ENCODE measurements at places on chromosomes 13 and 19.

- DNase-seq: no peak
Observed at GRCh38 chr13:106350208-106350607, 185.3 kb downstream of the EFNB2 start.

DNA sequence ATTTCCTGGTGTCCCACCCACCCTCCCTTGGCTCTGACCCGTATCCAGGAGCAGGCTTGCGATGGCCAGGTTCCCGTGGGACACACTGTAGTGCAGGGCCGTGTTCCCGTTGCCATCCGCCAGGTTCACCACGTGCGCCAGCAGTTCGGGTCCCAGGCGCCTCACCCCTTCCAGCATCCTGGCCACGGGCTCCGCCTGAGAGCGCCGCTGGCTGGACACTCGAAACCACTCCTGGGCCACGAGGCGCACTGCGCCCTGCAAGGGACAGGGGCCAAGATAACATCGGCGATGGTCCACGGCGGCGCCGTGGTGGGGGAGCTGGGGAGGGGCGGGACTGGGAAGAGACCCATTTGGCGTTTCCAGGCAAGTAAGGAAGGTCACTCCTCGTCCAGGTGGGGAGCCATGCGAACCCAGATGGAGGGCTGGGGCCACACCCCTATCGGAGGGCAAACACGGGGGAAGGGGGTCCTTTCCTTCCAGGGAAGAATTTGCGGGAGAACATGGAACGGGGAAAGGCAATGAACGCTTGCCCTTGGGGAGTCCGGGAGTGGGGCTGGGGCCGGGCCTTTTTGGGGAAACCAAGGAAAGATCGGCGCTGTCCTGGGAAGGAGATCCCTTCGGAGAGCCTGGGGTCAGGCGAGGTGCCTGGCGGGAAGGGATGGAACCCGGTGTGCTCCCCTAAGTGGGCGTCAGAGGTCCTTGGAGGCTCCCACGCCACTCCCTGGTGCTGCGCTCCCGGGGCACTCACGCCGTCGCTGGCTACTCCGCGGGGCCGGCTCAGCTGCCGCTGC, 9.9 kb downstream of the KANK3 start:
- no peak for DNase-seq

DNA sequence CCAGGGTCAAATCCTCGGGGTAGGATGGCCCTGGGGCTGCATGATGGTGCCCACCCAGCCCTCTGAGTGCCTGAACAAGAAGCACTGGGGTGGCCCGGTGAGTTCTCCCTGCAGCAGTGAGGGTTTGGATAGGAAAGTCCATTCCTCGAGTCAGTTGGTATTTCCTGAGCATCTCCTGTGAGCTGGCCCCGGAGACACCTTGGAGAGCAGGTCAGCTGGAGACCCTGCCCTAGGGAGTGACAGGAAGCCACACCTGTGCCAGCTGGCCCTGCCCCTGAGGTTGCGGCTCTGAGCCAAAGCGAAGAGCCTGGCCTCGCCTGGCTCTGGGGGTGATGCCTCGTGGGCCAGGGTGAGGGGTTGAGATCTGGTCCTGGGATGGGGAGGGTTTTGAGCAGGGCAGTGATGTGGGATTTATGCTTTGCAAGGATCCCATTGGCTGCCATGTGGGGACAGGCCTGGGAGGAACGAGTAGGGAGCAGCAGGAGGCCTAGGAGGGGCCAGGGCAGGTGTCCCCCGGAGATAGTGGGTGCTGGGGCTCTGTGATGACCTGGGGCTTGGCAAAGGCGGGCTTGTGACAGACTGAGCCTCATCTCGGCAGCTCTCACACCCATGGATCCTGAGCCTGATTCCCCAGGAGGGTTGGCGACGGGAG, 16.0 kb downstream of the CRTC1 start:
- DNase-seq: no peak

GRCh38 chr13:69595181-69595580, 512.4 kb upstream of the ATXN8OS start:
- DNase-seq: no peak

GRCh38 chr13:28597641-28598040, 61.3 kb upstream of the POMP start:
- DNase-seq: no peak

GRCh38 chr13:40211586-40211968, 454.9 kb downstream of the FOXO1 start:
- DNase-seq: peak; percentile 23

DNA sequence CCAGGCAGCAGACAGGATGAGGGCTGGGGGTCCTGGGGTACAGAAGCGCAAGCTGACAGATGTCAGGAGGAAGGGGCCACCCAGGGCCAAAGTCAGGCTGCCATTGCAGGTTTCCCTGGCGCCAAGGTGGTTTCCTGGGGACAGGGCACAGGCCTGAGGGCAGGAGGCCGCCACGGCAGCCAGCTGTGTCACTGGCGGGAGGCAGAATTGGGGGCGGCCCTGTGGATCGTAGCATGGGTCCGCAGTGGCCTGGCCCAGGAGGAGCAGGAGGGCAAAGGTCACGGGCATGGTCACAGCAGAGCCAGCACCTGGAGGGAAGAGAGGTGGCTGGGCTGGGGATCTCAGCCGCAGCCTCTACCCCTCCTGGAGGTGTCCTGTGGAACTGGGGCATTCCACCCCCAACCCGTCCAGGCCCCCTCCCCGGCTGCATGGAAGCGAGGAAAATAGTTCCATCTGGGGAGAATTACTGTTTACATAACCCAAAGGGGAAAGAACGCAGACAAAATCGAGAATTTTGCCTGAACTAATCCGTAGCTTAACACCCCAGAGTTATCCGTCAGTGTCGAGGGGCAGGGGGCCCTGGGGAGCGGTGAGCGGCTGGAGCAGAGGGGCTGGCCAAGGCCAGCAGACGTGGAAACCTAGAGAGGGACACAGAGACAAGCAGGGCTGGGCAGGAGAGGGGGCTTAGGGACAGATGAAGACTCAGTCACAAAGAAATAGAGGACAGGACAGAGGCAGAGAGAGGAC, 1.9 kb downstream of the NTN5 start:
- no peak for DNase-seq

GRCh38 chr13:66003558-66003957, 1226.6 kb downstream of the PCDH9 start:
- no peak for DNase-seq

GRCh38 chr13:100128373-100128772, 39.5 kb downstream of the PCCA start:
- no peak for DNase-seq

DNA sequence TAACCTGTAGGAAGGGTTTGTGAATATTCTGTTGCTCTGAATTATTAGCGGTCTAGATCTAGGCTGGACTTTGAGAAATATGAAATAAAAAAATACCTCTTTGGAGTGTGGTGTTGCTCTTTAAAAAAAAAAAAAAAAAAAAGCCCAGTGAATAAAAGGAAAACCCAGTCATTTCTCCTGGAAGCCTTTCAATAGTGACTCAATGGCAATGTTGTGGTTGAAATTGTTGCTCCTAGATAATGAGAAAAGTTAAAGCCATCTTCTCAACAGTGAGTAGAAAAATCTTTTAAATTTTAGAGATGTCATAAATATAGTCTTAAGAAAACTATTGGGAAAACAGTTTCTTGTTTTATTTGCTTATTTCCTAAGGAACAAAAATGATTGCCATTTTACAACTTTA, 135.3 kb downstream of the RFC3 start:
- no peak for DNase-seq
